ENCODE measurements at places on chromosomes 7 and 10.
A peak's percentile ranks its signal among the peaks of the same experiment; 100 is the strongest.

DNA sequence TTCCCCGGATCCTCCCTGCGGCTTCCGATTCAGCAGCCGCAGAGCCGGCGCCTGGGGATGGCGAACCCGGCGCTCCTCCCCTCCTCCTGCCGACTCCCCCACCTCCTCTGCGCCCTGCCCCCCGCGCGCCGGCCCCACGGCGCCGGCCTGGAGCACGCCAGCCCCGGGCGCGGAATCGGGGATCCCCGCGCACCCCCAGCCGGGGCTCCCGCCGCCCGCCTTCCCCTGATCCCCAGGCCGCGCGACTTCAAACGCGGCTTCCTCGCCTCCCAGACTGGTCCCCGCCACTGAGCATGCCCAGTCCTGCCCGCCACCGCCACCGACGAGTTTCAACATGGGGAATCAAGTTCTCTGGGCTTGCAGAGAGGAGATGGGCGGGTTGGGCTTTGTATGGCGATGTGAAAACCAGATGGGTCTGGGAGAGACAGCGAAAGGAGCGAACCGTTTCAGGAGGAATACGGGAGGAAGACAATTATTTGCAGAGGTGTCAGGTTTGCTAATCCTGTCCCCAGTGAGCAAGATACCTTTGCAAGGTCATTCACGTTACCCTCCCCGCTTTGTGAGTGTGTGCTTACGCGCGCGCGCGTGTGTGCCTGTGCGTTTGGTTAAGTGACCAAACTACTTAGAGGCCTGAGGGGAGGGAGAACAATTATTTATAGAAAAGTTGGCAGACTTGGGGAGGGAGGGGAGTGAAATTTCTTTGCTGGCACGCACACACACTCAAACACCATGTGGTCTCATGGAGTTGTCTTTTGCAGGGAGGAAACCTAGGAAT lies at the start of gene PANK1:
PANK1 (minus strand) TSS at position 276 of the 775 bp plus-strand sequence. CDS start 351 bp downstream, outside the sequence.
- DNase-seq = peak; percentile 29

DNA sequence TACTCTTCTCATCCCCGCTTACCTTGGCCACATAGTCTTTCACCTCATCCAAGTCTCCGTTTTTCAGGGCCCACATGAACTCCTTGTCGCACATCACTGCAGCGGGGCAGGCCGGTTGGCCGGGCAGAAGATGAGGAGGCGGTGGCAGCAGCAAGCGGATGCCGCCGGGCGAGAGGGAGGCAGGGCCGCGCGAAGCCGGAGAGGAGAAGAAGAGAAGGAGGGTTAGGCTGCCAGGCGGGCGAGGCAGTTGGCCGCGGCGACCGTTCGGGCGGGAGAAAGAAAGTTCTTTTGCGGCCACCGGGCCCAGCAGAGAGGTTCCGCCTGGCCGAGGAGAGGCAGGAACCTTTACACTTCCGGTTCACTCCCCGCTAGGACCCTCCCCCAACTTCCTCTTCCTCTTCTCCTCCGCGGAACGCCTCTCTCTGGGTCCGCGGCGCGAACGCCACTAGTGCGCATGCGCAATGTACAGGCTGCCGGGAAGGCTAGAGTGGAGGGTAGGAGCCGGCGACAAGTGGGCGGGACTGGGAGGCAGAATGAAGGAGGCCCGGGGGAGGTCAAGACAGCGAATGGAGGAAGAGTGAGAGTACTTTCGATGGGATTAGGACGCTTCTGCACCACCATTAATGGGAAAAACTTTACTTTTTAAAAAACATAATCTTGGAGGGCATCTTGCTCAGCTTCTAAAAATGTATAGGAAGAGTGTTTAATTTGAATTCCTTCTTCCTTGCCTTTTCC lies at the start of gene MTPN:
MTPN (minus strand) TSS at position 353 of the 735 bp plus-strand sequence; CDS start at position 94, 259 bp downstream.
- DNase-seq = peak; percentile 96

DNA sequence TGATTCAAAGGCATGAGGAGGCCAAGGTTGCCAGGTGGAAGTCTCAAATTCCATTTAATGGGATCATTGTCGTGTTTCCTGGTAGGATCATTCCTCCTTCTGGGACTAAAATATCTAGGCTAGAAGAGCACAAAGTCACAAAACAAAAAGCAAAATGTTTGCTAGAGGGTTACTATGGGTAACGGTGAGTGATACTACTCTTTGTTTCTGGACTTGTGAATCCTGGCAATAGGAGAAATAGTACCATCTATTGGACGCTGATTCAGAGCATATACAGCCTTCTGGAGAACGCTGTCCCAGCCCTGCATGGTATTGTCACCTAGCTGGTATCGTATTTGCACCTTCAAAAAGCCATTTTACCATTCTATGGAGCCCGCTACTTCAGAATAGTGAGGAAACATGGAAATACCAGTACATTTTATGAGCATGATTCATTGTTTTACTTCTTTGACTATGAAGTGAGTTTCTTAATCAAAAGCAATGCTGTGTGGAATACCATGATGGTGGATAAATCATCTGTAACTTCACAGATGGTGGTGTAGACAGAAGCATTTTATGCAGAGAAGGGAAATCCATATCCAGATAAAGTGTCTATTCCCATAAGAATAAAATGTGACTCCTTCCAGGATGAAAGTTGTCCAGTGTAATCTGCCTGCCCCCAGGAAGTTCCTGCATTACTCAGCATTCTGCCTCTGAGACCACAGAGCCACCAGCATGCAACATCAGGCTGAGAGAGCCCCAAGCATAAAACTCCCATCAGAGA lies 361.0 kb downstream of the ETV1 start:
- no peak for DNase-seq

- DNase-seq = peak; percentile 85
Observed at GRCh38 chr7:87876040-87876868, at the start of the genes DBF4 and SLC25A40. DBF4 (plus strand) TSS chr7:87876493; CDS start chr7:87876733, 240 bp downstream. SLC25A40 (minus strand) TSS chr7:87876360; CDS start chr7:87858727, 17,633 bp downstream.

DNA sequence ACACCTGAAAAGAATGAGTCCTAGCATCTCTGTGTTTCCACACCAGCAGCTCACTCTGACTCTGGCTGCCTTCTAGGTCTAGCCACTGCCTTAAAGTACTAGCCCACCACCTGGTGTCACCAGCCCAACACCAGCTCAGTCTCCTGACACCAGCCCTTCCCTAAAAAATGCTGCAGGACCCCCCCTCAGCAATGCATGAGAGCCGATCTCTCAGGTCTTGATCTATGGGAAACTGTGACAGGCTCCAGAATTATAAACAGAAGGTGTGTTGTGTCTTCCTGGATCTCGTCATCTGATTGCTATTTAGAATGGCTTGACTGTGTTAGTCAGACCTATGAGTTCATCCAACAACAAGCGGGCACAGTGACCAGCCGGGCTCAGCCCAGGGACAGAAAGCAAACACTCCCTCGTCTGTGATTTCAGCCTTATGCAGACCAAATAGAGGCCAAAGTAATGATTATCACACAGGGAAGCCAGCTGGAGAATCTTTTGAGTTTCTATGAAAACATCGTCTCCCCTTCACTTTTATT lies 66.6 kb downstream of the CUBN start:
- DNase-seq = no peak

Measured in stimulated activated CD8-positive, alpha-beta memory T cell treated with anti-CD3 and anti-CD28 coated beads, Interleukin-4, amount 100 ng/mL, for 4 hours (primary cell).